ENCODE measurements at places on chromosomes 6 and 20. TPM values are rescaled to one million over a fixed set of nuclear protein-coding genes. Genes with fewer than 3 reads are reported as not detected.

CBLN4 gene
- not detected for total RNA-seq

SAPCD1 gene
- total RNA-seq = 6.9 TPM

LINC00237 gene
- not detected for total RNA-seq

MAP1LC3A gene
- 20.4 TPM for total RNA-seq

C6orf163 gene
- 2.3 TPM for total RNA-seq

DDX39B gene
- total RNA-seq = 571 TPM

- DNase-seq = no peak
These were observed 12.5 kb upstream of the ETV7 start for GRCh38 chr6:36399970-36400369.

DNA sequence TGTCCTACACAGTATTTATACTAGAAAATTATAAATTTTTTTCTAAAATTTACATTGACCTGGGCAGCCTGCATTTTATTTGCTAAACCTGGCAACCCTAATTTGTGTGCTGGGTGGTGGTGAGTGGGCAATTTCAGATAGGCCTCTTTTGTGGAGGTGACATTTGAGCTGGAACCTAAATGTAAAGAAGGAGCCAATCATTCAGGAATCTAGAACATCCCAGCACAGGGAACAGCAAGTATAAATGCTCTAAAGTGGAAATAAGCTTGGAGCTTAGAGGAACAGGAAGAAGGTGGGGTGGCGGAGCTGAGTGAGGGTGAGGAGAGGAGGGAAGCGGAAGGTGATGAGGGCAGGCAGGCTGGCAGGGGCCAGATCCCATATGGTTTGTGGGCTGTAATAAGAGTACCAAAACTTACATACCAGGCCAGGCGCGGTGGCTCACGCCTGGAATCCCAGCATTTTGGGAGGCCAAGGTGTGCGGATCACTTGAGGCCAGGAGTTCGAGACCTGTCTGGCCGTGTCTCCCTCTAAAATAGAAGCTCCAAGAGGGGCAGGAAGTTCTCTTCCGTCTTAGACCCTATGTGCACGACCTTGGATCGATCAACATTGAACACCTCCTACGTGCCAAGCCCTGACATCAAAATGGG, 549 bp upstream of the CSE1L start:
- DNase-seq = no peak

GRCh38 chr6:19691465-19692167, 145.6 kb upstream of the ID4 start:
- DNase-seq = no peak

- DNase-seq = no peak
These were observed 615.7 kb upstream of the ARID1B start for GRCh38 chr6:156161471-156161870.

GRCh38 chr20:64057628-64058498, 5.1 kb upstream of the TCEA2 start:
- peak; percentile 75 for DNase-seq

DNA sequence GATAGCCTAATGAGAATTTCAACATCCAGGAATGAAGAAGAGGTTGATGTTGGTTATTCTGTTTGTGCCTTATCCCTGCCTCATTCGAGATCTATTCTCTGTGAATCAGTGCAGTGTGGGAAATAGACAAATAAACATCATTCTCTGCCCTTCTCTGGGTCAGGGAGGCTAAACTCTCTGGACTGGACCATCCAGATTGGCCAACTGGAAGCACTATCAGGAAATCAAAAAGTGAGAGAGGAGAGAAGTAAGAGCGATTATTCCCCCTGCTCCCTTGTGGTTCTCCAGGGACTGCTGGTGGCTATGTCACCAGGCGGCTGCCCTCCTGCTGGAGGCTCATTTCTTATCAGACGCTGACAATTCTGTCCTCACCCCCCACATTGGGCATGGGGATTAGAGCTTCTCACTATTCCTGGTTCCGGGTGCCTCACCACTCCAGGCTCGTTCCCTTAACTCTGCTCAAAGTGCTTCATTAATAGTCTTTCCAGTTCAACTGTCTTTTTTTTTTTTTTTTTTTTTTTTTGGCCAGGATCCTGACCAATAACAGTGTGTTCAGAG, 201.7 kb upstream of the RREB1 start:
- DNase-seq = no peak

GRCh38 chr6:130680116-130680515, 147.1 kb upstream of the SMLR1 start:
- no peak for DNase-seq

DNA sequence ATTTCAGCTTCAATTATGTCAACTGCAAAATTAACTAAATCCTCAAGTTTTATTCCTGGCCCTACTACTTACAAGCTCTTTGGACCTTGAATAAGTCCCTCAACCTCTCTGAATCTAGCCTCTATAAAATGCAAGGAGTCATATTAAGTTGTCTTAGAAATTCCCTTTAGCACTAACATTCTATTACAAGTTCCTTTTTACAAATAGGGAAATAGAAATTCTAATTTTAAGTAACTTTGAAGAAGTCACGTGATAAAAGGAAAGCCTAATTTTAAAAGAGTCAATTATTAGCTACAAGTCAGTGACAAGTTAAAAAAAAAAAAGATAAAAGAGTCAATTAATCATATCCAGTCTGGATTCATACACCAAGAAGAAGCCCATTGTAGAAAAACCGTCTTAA, 24.6 kb upstream of the GTF3C6 start:
- DNase-seq = no peak

GRCh38 chr6:157462956-157463742, 82.2 kb downstream of the ZDHHC14 start:
- no peak for DNase-seq

- no peak for DNase-seq
These were observed 6.0 kb downstream of the LAMA5 start for GRCh38 chr20:62360854-62361798.

- no peak for DNase-seq
These were observed 149.7 kb upstream of the GGTLC1 start for GRCh38 chr20:24138196-24138857.

DNA sequence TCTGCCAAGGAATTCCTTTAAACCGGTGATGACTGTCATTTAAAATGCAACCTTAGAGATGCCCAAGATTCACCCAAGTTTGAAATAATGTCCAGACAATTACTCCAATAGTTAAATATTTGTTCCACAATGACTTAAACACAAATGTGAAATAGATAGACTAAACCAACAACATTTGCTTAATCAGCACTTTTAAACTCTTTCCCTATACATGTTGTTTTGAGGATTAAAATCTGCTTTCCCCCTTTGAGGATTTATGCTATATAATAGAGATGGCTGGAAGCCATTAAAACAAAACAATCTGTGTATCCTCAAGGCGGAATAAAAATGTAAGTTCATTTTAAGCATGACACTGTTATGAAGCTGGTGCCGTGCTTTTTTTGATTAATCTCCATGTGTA, 297.8 kb upstream of the RSPO3 start:
- no peak for DNase-seq

GRCh38 chr6:116090251-116090650, 10.4 kb upstream of the NT5DC1 start:
- DNase-seq = no peak

- DNase-seq = no peak
These were observed 754 bp downstream of the RPS10 start for GRCh38 chr6:34425132-34425497.

- no peak for DNase-seq
These were observed 128.4 kb downstream of the BCKDHB start for GRCh38 chr6:80234908-80235307.
